ENCODE measurements at places on chromosomes 1 and 21.

GRCh38 chr1:43271186-43272118 is 1.7 kb downstream of the TMEM125 start:
- no peak for DNase-seq

- DNase-seq, result no peak
These were observed 36.7 kb downstream of the ERI3 start for GRCh38 chr1:44318097-44319088.

DNA sequence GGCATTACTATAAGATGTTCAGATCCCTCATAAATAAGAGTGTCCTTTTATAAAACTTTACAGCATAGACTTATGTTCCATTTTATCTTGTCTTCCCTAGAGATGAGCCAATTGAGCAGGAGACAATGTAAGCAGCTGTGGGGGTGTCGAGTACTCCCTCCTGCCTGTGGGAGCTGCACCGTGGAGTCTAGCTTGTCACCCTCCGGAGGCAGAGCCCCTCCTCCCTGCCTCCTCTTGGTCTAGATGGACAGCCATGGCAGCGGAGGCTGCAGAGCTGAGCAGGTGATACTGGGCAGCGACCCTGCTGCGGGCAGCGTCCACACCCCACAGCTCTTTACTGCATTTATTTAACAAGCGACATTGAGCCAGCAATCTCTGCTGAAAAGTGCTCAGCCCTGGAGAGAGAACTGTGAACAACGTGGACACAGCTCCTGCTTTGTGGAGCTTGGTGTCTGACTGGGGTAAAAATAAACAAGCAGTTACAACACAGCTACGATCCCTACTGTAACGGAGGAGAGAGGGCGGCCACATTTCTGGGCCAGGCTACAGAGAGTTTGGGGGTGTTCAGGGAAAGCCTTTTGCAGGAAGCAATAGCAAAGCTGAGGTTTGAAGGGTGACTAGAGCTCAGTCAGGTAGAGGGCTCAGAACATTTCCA is 12.8 kb upstream of the KIF21B start:
- no peak for DNase-seq

- no peak for DNase-seq
These were observed 1.3 kb downstream of the SLC9C2 start for GRCh38 chr1:173601588-173601987.

DNA sequence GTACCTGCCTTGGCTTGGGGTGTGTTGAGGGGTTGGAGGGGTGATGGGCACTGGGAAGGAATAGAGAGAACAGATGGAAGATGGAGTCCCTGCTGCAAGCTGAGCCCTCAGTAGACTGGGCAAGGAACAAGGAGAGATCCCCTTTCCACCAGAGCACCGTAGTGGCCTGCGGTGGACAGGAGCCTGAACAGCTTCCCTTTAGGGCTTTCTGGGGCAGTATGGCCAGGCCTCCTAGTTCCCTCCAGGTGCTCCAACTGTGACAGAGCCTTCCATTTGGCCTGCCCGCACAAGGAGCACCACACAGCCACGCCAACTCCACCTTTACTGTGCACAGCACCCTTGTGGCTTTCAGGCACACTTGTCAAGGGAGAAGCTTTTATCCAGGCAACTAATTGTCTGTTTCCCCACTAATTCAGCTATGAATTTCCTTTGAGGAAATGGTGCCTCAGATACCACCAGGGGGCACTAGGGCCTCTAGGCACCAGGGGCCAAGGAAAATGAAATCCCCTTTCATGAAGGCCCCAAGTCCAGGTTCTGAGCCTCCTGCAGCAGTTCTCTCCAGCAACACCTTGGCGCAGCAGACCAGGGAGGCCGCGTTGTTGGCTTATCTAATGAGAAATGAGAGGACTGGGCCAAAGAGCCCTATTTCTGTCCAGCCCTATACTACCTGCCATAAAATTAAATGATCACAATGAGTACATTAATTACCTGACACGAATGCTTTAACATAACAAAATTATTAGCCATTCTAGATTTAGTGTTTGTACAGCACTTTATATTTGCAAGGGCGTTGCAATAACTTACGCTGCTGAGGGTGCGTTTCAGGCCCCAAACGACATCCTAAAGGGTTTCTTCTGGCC is 23.1 kb upstream of the ERI3 start:
- no peak for DNase-seq

DNA sequence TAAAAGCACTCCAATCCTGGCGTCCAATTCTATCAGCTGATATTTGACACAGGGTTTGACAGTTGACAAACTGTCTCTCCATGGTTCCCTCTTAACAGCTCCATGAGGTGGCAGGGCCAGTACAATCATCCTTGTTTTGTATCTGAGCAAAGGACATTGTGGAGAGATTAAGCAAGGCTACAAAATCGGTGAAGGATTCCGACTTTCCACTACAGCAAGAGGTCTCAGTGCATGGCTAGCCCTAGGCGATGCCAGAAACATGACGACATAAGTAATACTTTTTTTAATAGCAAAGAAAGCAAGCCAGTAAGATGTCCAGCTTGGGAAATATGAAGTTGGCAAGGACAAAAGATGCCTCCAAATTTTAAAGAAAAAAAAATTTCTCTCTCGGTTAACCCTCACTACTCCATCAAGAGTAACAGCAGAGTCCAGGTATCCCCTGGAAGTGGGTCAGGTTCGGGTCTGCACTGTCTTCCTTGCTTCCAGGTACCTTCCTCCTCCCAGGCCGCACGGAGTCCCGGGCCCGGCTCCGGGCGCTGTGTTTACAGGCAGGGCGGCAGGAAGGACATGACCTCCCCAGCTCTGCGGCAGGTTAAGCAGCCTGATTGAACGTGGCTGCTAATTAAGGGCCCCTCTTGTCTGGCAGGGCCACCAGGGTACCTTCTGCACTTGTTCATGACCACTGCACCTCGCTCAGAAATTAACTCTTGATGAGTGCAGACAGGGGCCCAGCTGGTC is 106.1 kb downstream of the SIM2 start:
- DNase-seq, result no peak

GRCh38 chr21:40200946-40201345 is 333.7 kb downstream of the PCP4 start:
- DNase-seq, result no peak

- no peak for DNase-seq
These were observed 9.7 kb downstream of the DESI2 start for GRCh38 chr1:244662599-244662998.

DNA sequence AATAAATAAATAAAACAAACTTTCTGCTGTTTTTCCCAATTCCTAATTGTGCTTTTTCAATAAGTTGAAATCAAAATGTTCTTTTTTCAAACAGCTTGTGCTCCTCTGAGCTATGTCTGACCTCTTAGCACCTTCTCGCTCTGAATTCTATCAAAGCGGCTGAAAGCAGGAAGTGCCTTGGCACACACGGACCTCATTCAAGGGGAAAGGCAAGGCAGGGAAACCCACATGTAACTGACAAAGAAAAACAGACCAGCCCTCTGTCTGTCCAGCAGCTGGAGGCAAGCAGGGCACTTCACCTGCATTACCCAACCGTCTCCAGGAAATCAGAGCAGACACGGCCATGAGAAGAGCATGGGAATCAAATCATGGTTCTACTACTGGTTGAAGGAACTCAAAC is 56.7 kb downstream of the PLPP3 start:
- no peak for DNase-seq

GRCh38 chr1:32719681-32720275 is 17.2 kb upstream of the SYNC start:
- no peak for DNase-seq

GRCh38 chr1:52834798-52835197 is 7.8 kb upstream of the ZYG11A start:
- DNase-seq, result no peak

DNA sequence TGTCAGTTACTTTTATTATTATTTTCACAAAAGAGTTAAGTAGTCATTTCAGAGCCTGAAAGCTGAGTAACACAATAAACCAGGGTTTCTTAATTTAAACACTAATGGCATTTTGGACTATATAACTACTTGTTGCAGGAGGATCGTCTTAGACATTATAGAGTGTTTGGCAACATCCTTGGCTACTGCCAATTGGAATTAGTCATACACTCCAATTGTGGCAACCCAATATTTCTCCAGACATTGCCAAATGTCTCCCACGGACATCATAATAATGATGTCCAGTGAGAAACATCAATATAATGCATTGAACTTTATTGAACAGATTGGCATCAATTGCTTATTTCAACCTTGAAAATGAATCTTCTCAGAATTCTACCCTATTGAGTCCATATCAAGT is 441.9 kb upstream of the ADGRL4 start:
- DNase-seq, result no peak

DNA sequence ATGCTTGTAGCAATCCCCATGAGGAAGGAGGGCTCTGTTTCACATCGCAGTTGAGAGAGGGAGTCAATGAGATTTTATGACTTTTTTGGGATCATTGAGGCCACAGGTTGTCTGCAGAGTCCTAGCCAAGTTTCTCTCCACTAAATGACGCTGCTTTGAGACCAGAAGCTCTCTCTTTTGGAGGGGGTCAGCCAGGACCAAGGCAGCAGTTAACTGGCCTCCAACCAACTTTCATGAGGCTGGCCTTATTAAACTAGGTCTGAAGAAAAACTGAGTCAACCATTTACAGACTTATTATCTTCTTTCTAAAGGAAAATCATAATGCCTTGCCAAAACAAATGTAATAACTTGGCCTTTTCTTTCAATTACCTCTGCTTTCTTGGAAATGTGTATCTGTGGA is 8.6 kb downstream of the WLS start:
- no peak for DNase-seq

GRCh38 chr1:167993720-167994119 is 56.8 kb upstream of the MPC2 start:
- DNase-seq, result no peak

Measured in D721Med (cell line).